HCEC 1CT (cell line): ENCODE measurements at places on chromosomes 12 and 14.

DNA sequence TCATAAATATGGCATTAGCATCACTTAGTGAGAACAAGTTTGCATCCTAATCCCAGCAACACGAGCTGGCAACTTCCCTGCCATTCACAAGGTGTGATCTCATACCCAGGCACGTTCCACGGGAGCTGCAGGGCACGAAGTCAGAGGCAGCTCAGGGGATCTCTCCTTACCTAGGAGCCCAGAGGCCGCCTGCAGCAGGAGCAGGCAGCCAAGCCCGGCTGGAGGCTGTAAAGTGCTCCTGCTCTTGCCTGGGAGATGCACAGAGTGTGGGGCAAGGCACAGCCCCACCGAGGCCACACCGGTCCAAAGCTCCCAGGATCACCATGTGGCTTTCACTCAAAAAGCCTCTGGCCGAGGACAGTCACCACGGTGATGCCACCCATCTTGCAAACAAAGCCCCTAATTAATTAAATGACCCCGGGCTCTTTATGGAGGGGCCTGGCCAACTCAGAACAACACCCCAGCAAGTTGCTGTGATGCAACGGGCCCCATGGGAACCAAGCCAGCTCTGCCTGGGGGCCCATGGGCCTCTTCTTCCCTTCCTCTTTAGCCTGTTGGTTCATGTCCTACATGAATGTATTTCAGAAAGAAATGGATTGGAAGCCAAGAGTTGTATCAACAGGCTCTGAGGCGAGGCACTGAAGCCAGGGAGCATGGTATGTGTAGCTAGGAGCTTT, 26.5 kb downstream of the NUAK1 start:
- no peak for DNase-seq

GRCh38 chr12:124474709-124475108, 92.7 kb downstream of the NCOR2 start:
- DNase-seq = no peak

DNA sequence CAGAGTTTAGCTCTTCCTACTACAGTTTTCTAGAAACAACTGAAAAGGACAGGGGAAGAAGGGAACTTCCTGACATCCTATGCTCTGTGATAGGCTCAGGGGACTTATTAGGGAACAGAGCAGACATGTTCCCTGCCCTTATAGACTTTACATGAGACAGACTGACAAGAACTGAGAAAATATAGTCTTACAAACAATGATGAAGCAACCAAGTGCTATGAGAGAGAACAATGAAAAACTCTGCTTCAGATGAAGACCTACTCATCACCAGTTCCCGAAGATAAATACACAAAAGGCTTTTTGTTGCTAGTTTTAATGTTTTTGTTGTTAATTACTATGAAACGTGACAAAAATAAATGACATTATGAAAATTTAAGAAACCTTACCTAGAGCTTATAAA, 115.3 kb downstream of the SEC23A start:
- DNase-seq = no peak

- DNase-seq = peak; percentile 68
Measured at GRCh38 chr12:29566441-29566840, 69.0 kb upstream of the OVCH1 start.

GRCh38 chr12:1916371-1917171, 1.9 kb downstream of the CACNA2D4 start:
- no peak for DNase-seq

- no peak for DNase-seq
Measured at GRCh38 chr12:69998011-69998410, 173.0 kb downstream of the MYRFL start.

DNA sequence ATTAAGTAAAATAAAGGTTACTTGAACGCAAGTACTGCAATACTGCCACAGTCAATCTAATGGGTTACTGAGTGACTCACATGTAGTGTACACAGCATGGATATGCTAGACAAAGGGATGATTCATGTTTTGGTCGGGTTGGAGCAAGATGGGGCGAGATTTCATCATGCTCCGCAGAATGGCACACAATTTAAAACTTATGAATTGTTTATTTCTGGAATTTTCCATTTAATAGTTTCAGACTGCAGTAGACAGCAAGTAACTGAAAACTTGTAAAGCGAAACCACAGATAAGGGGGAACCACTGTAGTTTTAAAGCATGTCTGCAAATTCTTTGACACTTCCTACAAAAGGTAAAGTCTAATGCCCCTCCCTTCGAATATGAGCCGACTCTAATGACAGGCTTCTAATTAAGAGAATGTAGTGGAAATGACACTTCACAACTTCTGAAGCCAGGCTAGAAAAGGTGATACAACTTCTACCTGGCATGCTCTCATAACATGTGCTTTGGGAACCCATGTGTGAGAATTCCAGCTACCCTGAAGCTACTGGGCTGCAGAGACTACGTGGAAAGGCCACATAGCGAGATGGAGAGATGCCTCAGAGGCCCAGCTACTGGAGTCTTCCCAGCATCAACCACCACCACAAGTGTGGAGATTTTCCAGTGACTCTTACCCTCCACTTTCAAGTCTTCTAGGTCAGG, 13.9 kb upstream of the TCP11L2 start:
- peak; percentile 89 for DNase-seq

GRCh38 chr12:40959041-40959440, 229.1 kb upstream of the PDZRN4 start:
- peak; percentile 48 for DNase-seq

DNA sequence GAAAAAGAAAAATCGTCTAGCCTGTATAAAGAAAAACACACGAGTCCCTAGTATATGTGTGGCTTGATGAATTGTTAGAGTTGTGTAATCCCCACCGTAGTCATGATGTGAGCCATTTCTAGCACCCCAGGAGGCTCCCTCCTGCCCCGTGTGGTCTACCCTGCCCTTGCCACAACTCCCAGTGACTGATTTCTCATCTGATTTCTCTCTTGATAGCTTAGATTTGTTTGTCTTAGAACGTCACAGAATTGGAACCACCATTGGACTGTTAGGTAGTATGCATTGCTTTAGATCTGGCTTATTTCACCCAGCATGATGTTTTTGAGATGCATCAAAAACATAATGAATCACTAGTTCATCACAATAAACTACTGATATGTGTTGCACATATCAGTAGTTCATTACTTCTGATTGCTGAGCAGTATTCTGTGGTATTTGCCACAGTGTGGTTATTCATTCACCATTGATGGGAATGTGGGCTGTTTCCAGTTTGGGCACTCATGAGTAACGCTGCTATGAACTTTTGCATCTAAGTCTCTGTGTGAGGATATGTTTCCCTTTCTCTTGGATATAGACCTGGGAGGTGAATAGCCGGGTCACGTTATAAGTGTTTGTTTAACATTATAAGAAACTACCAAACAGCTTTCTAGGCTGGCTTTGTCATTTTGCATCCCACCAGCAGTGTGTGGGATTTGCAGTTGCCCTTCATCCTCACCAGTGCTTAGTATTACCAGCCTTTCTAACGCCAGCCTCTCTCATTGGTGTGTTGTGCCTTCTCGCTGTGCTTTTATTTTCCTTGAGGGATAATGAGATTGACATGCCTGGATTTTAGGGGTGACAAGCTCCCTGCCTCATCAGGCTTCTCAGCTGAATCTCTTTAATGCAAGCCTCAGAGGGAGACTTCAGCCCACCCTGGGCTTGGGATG, 31.9 kb upstream of the NCOR2 start:
- DNase-seq = peak; percentile 66

- no peak for DNase-seq
Measured at GRCh38 chr12:41981013-41981412, 163.7 kb downstream of the GXYLT1 start.

DNA sequence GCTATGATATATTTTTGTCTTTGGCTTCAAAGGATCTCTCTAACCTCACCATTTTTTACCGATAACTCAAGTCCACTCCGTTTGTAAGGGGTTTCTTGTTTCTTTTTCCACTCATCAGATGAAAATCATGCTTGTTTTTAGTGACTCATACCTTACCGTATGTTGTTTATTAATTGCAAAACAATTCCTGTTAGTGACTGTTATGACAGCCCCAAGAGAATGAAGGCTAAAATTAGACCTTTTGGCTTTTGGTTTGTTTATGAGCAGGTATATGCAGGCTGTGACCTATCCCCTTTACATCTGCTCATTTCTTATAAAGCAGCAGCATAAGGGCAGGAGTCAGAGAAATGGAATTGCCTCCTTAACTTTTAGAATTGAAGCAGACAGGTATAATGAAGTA, 319.8 kb downstream of the CEP128 start:
- DNase-seq = peak; percentile 88

GRCh38 chr14:69012256-69012953, 33.3 kb upstream of the ACTN1 start:
- no peak for DNase-seq

DNA sequence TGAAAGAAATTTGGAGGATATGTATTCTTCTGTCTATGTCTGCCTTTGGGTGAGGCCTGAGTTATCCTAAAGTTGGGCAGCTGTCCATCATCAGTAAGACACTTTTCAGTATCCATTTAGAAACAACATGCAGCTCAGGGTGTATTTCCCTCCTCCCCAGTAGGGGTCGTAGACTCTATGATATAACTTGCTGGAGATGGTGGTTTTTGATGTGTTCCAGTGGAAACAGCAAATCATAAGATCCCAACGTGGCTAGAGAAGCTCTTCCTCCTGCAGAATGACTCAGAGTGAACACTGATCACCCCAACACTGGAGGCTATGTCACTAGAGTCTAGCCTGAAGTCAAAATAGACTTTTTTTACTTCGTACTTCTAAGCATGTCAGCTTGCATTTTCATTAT, 331.6 kb upstream of the STXBP6 start:
- peak; percentile 1 for DNase-seq

- DNase-seq = peak; percentile 40
Measured at GRCh38 chr14:23539248-23540140, 12.1 kb downstream of the ZFHX2 start.

GRCh38 chr12:121799156-121799841, 4.5 kb upstream of the SETD1B start:
- peak; percentile 78 for DNase-seq

GRCh38 chr12:106984588-106985137, 2.3 kb downstream of the MTERF2 start:
- no peak for DNase-seq
